ENCODE measurements at places on chromosomes 3 and 15. TPM values are rescaled to one million over a fixed set of nuclear protein-coding genes. Genes with fewer than 3 reads are reported as not detected.

DNA sequence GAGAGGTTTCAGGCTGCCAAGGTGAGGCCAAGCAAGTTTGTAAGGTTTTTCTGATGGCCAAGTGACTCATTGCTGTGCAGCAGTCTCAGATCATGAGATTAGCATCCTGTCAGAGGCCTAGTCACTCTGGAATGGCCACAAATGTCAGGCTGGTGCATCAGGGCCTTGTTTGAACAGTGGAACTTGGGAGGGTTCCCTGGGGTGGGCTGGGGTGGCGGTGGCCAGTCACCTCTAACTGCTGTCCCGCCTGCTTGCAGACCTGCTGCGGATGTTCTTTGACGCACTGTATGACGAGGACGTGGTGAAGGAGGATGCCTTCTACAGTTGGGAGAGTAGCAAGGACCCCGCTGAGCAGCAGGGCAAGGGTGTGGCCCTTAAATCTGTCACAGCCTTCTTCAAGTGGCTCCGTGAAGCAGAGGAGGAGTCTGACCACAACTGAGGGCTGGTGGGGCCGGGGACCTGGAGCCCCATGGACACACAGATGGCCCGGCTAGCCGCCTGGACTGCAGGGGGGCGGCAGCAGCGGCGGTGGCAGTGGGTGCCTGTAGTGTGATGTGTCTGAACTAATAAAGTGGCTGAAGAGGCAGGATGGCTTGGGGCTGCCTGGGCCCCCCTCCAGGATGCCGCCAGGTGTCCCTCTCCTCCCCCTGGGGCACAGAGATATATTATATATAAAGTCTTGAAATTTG, 2.8 kb upstream of the FAM131A start:
- DNase-seq: no peak

DNA sequence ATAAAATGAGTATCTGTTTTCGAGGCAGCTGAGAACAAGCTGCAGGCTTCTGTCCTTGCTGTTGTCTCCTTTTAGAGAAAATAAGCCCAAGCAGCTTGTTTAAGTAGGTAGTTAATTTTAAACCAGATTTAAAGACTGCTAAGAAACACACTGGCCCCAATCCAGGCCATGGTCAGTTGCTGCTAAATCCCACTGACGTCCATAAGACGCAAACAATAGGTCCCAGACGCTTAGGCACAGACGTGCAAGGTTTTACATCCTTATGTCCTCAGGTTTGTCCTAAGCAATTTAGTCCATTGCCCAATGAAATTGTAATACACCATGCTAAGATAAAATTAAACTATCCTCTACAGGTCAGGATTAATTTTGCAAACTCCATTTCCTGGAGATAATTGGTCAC, 120.0 kb upstream of the SNTN start:
- no peak for DNase-seq

DNA sequence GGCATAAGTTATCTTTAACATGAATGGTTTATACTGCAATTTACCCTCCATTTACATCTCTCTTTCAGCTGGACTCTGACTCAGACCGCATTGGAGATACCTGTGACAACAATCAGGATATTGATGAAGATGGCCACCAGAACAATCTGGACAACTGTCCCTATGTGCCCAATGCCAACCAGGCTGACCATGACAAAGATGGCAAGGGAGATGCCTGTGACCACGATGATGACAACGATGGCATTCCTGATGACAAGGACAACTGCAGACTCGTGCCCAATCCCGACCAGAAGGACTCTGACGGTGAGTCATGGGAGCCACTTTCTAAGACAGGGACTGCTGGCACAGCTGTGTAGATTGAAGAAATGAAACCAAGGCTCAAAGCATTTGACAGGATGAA, 11.6 kb downstream of the THBS1 start:
- DNase-seq: no peak

DNA sequence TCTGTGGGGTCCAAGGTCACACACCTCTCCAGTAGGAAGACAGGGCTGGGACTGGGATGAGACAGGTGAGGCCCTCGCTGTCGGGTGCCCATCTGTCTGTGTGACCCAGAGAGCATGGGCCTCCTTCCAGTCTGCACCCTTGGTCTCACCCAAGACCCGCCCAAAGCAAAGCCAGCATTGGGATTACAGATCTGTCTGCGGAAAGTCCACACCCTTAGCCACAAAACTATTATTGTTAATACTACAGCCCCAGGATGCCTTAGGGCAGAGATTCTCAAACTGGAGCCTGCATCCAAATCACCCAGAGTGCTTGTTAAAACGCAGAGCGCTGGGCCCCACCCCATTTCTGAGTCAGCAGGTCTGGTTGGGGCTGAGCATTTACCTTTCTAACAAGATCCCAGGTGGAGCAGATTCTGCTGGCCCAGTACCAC, 58.5 kb upstream of the ZNF148 start:
- no peak for DNase-seq

- no peak for DNase-seq
These were observed 605.8 kb upstream of the NAALADL2 start for GRCh38 chr3:174253196-174253823.

GRCh38 chr3:118080889-118081288, 953.8 kb downstream of the IGSF11 start:
- no peak for DNase-seq

- DNase-seq: no peak
These were observed 51.0 kb downstream of the RASA2 start for GRCh38 chr3:141537856-141538255.

- DNase-seq: no peak
These were observed 96.4 kb upstream of the NANOGP8 start for GRCh38 chr15:35181538-35181937.

DNA sequence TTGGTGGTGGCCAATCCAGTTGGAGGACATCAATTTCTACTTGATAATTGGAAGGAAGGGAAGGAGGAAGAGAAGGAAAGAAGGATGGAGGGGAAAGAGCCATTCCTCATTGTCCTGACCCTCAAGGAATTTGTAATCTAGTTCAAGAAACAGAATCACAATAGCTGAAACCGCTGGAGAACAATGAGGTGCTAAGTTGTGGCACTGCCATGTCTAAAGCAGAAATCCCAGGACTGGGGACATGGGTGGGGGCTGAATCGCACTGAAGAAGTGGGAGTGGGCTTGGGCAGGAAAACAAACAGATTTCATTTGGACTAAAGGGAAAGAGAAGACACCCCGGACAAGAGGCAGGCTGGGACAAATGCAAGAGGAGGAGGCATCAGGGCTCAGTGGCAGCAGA, 183.6 kb downstream of the UACA start:
- no peak for DNase-seq

DNA sequence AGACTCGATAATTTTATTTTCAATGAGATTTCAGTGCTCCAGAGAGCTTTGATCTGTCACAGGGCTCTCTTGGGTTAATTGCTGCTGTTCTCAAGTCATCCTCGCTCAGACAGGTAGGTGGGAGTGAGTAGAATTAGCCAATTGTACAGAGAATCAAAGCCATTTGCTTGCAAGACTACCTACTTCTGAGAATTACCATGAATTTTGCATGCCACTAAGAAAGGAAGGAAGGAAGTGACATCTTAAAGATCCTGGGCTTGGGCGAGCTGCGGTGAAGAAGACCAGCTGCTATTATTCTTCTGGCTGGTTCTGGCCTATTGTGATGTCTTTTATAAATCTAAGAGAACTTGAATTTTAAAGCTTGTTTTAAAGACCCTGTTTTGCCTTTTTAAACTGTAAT, 154.1 kb upstream of the LPP start:
- DNase-seq: no peak

- no peak for DNase-seq
These were observed 84.7 kb downstream of the LINGO1 start for GRCh38 chr15:77547801-77548588.

DNA sequence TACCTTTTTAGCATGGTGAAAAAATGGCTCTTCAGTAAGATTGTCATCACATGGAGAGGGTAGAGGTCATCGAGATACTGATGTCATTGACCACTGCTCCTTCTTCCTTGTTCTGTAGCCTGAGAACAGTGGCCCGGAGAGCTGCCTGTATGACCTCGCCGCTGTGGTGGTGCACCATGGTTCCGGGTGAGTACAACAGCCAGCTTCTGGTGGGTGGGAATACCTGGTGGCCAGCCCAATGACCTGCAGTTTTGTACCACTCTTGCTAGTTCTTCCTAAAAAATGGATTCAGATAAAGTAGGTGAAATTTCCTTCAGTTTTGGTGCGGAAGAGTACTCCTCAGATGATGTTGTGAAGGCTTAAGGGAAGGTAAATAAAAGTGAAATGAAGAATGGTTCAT, 8.4 kb upstream of the FBXL22 start:
- DNase-seq: no peak

- no peak for DNase-seq
These were observed 109.0 kb upstream of the SLC2A2 start for GRCh38 chr3:171135549-171135948.

DNA sequence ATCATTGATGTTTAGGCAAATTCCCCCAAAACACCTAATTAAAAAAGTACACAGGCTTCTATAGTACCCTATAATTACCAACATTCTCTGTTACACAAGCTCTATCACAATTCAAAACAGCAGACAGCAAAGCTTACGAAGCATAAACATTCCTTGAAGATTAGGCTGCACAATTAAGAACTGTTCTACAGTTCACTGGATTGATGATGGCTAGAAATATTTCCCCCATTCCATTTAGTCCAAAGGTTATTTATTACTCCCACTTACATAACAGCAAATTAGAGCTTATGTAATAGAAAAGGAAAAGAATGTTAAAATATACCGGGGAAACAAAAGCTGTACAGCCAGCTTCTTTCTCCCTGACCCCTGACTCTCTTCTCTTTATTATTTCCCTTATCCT, 49.3 kb downstream of the UACA start:
- DNase-seq: peak; percentile 25

GRCh38 chr3:53881691-53882593, at the start of gene ACTR8:
ACTR8 (minus strand) TSS chr3:53882152; CDS start chr3:53882101, 51 bp downstream.
- peak; percentile 92 for DNase-seq

DNA sequence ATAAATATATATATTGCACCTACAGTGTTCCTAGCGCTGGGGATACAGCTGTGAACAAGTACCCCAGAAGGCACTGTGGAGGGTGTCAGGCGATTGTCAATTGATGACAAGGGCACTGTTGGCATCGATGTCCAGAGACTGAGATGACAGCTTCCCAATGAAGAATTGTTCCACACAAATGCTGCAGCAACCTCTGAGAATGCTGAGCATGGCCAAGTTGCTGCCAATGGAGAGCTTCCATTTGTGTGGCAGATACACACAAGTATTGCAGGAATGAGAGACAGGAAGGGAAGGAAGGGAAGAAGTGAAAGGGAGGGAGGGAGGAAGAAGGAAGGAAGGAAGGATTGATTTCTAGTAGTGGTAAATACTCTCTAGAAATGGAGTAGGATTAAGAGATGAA, 21.9 kb downstream of the LRTM1 start:
- no peak for DNase-seq

The NDUFAF3 gene
- total RNA-seq: 68.7 TPM

The GOLGA8T gene
- total RNA-seq: not detected

The PLA2G4E gene
- 1.4 TPM for total RNA-seq

The PP2D1 gene
- total RNA-seq: not detected

The CPNE9 gene
- total RNA-seq: not detected

The STX19 gene
- total RNA-seq: not detected

The GOLGA8Q gene
- total RNA-seq: not detected

The GANC gene
- 11.8 TPM for total RNA-seq

The CGNL1 gene
- total RNA-seq: 8.3 TPM

The DAZL gene
- total RNA-seq: not detected
